ENCODE measurements at places on chromosomes 6 and 20.

DNA sequence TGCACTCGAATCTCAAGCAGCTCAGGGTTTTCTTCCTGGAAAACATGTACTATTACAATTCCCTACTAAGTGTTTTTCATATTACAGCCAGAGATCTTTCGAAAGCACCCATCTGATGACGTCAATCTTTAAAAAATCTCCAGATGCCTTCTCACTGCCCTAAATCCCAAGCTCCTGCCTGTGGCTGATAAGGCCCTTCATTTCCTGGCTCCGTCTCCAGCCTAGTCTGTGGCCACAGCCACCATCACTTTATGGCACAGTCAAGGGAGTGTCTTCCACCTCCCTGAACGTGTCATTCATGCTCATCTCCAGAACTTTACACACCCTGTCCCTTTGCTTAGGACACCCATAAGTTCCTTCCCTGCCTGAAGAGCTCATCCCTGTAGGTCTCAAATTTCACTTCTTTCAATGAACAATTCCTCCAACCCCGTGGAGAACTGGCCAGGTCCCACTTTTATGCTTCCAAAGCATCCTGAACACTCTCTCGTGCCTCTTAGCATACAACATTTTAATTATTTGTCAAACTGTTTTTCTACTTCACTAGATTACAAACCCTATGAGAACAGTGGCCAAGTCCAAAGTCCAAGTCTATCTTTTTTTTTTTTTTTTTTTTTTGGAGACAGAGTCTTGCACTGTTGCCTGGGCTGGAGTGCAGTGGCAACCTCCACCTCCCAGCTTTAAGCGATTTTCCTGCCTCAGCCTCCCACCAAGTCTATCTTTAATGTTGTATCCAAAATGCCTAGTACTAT, 106.1 kb upstream of the AGPAT4 start:
- H3K27ac ChIP-seq, result no peak overlapping the region
- H3K4me3 ChIP-seq, result no peak overlapping the region
- H3K27me3 ChIP-seq, result peaks cover 7% of the 10 kb centered on the region
- H3K36me3 ChIP-seq, result no peaks in the 10 kb centered on the region
- DNase-seq, result no peak

- H3K27me3 ChIP-seq, result no peaks in the 10 kb centered on the region
- H3K27ac ChIP-seq, result peak within 1 kb of the TSS; percentile 99
- peak; percentile 97 for DNase-seq
- peak within 1 kb of the TSS; percentile 93 for H3K4me3 ChIP-seq
Observed at GRCh38 chr6:32968093-32968866, at the start of gene BRD2. Gene BRD2 (plus strand): TSS chr6:32968594. CDS start chr6:32972899, 4,305 bp downstream.

DNA sequence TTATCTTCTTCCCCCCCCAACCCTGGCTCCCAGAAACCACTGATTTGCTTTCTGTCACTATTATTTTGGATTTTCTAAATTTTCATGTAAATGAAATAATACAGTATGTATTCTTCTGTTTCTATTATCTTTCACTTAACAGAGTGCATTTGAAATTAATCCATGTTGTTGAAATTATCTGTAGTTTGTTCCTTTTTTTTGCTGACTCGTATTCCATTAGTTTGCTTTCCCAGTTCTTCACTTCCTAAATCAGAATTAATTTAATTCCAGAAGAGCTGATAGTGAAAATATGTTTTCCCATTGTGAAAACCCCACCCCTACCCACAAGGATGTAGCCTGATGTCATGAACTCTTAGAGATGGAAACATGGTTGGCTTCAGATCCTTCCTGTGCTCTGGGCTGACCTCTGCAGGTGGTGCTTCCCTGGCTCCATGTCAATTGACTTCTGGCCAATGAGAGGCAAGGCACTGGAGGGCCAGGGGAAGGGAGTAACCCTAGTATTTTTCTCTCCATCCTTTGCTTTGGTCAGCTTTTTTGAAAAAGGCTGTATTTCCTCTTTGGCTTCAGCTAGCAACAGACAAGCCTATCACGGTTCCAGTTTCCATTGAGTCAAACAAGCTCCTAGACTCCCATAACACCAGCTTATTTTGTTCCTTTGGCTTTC, 244.4 kb upstream of the HSF2 start:
- H3K27ac ChIP-seq, result no peak overlapping the region
- no peaks in the 10 kb centered on the region for H3K27me3 ChIP-seq
- DNase-seq, result no peak

- H3K27ac ChIP-seq, result no peak overlapping the region
- H3K36me3 ChIP-seq, result no peaks in the 10 kb centered on the region
- H3K4me3 ChIP-seq, result no peak overlapping the region
- peaks cover 2% of the 10 kb centered on the region for H3K27me3 ChIP-seq
- DNase-seq, result no peak
Observed at GRCh38 chr6:157261606-157262005, 61.7 kb downstream of the TMEM242 start.

DNA sequence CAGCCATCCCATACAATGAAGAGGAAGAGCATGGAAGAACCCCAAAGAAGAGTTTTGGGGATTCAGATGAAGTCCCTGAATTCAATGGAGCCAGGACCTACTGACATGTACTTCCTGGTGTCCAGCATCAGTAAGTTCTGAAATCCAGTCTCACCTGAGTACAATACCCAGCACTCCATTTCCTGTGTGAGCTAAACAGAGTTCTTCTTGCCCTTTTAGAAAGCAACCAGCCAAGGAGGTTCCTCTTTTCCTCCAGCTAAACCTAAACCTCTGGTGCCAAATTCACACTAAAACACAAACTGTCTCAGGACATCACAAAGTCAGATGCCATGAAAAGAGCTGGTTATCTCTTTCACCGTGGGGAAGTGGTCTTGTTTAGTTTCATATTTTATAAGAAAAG, 71.5 kb downstream of the PKHD1 start:
- no peak overlapping the region for H3K27ac ChIP-seq
- no peaks in the 10 kb centered on the region for H3K36me3 ChIP-seq
- no peak for DNase-seq

DNA sequence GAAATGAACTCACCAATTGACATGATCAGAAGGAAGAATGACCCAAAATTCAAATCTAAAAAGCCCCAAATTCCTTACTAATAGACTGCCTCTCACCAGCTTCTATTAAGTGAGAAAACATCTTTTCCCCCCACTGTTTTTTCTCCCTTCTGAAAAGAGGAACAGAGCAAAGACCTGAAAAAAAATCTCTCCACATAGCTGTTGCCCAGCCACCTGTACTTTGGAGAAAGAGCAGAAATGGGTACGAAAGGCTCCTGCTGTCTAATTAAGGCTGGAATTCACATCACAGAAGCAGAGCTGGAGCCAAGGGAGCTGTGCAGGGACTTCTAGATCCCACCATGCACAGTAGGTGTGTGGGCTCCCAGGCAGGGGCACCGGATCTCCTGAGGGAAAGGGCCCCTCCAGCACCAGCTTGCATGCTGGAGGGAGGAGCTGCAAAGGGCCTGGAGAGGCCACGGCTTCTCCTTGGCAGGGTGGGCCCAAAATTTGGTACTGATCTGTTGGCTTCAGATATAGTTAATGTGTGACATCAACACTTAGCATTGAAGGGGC, 73.2 kb upstream of the DUSP22 start:
- H3K4me3 ChIP-seq, result no peak overlapping the region
- no peaks in the 10 kb centered on the region for H3K27me3 ChIP-seq
- H3K36me3 ChIP-seq, result no peaks in the 10 kb centered on the region
- DNase-seq, result no peak

GRCh38 chr6:101918471-101918870, 525.0 kb downstream of the GRIK2 start:
- no peak overlapping the region for H3K4me3 ChIP-seq
- no peak for DNase-seq
- H3K4me1 ChIP-seq, result no peaks in the 10 kb centered on the region

DNA sequence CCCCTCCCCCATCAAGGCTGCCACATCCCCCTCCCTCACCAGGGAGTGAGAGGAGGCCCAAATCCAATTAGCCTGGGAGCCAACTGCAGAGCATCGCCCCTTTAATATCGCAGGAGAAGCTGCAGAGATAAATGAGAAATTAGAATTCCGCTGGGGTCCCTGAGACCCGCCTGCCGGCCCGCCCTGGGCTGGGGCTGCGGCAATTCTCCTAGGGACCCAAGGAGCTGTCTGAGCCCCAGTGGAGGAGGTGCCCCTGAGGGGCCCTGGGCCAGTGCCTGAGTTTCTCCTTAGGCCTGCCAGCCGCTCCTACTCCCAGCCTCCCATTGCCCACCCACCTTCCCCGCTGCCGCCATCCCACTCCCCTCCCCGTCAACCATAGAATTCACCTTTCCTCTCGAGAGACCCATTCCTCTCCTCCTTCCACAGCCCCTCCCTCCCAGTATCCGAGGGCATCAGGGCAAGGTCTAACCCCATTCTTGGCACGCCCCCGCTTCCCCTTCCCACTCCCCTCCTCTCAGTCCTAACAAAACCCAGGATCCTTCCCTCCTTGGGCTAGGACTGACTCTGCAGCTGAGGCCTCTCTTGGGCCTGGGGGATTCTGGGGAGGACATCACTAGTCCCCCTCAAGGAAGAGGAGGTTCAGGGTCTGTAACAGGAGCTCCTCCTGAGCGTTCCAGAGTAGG, 20.0 kb upstream of the CDH22 start:
- H3K4me1 ChIP-seq, result no peaks in the 10 kb centered on the region
- H3K27ac ChIP-seq, result no peak overlapping the region
- H3K27me3 ChIP-seq, result peaks cover 4% of the 10 kb centered on the region
- no peaks in the 10 kb centered on the region for H3K36me3 ChIP-seq

GRCh38 chr6:126351960-126352359, 12.0 kb downstream of the CENPW start:
- H3K27me3 ChIP-seq, result no peaks in the 10 kb centered on the region
- no peak overlapping the region for H3K4me3 ChIP-seq
- peaks cover 3% of the 10 kb centered on the region for H3K36me3 ChIP-seq
- peaks cover 10% of the 10 kb centered on the region for H3K4me1 ChIP-seq
- no peak overlapping the region for H3K27ac ChIP-seq

DNA sequence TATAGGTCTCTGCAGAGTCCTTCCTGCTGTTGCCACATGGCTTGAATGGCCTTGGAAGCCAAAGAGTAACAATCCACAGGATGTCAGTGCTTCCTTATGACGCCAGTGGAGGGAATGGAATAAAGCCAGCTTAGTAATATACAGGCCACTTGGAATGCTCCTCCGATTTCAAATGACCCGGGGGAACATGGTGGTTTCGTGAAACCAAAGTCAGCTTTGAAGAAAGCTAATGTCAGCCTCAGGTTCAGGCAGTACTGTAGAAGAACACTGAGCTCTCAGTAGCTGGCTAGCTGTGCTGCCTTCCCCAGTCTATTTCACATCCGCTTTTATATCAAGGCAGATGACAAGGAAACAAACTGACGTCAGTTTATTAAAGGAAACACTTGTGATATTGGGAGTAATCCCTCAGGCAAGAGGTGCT, 189.1 kb downstream of the DTNBP1 start:
- peaks cover 12% of the 10 kb centered on the region for H3K4me1 ChIP-seq
- H3K27me3 ChIP-seq, result no peaks in the 10 kb centered on the region
- no peak overlapping the region for H3K4me3 ChIP-seq
- no peak for DNase-seq
- no peak overlapping the region for H3K27ac ChIP-seq

DNA sequence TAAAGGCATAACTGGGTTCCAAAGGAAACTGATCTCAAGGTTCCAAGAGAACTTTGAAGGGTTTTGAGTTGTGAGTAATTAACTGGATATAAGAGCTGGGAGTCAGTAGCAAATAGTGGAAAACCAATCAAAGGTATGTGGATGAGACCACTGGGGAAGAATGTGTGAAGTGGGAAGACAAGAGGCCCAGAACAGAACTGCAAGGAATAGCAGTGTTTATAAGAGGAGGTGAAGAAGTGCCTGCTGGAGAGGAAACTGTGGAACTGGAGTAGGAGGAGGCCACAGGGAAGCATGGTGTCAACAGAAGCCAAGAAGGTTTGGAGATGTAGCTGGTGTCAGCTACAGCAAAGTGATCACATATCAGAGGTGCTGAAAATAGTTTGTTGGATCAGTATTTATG, 18.7 kb upstream of the HDAC2 start:
- H3K27me3 ChIP-seq, result peaks cover 20% of the 10 kb centered on the region
- no peak for DNase-seq
- H3K4me1 ChIP-seq, result no peaks in the 10 kb centered on the region
- H3K4me3 ChIP-seq, result no peak overlapping the region

DNA sequence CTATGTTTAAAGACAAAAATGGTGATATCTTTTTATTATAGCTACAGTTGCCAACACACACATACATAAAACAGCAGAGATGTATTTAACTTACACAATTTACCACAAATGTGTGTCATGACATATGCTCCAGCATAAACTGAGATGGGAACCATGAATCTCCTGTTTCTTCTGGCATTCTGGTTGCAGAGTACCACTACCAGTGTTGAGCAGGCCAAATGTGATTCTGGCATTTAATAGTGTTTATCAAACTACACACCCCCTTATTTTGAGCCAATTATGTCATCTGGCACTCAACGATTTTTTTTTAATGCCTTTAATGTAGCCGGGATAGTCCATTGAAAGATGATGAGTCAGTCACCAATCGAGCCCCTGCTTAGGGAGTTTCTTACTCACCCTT, 59.0 kb upstream of the TPD52L1 start:
- no peak for DNase-seq
- H3K36me3 ChIP-seq, result no peaks in the 10 kb centered on the region
- H3K4me3 ChIP-seq, result no peak overlapping the region

- no peak overlapping the region for H3K4me3 ChIP-seq
- DNase-seq, result peak; percentile 41
- H3K27me3 ChIP-seq, result no peaks in the 10 kb centered on the region
- no peak overlapping the region for H3K27ac ChIP-seq
- H3K36me3 ChIP-seq, result no peaks in the 10 kb centered on the region
Observed at GRCh38 chr6:21751608-21752007, 158.1 kb downstream of the SOX4 start.

DNA sequence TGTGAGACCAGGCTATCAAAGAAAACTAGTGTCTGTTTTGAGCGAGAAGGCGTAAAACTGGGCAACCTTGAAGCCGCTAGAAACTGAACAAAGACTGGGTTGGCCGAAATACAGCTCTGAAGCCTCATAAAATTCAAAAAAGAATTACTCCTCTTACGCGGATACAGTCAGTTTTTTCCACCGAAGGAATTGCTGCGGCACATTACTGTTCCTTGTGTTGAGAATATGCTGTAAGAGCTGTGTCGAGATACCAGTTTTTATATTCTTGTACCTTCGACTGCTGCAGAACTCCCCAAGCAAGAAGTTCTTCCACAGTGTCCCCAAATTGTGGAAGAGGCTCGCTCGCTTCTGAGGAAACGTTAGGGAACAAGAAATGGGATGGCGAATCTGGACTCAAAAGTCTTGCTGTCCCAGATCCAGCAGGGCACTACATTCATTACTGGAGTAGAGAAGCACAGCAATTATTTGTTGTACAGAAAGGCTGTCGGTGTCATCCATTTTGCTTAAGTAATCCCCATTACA, 523 bp upstream of the COX7A2 start:
- no peak for DNase-seq
- H3K27me3 ChIP-seq, result peaks cover 7% of the 10 kb centered on the region
- H3K36me3 ChIP-seq, result peaks cover 26% of the 10 kb centered on the region
- peak overlapping the region; percentile 97 for H3K4me3 ChIP-seq
- peak overlapping the region; percentile 97 for H3K27ac ChIP-seq

- no peak for DNase-seq
- no peaks in the 10 kb centered on the region for H3K4me1 ChIP-seq
- no peak overlapping the region for H3K27ac ChIP-seq
- H3K36me3 ChIP-seq, result no peaks in the 10 kb centered on the region
Observed at GRCh38 chr6:9937031-9937763, 477.7 kb downstream of the TFAP2A start.

- H3K36me3 ChIP-seq, result no peaks in the 10 kb centered on the region
- no peak overlapping the region for H3K27ac ChIP-seq
- no peak overlapping the region for H3K4me3 ChIP-seq
- H3K4me1 ChIP-seq, result no peaks in the 10 kb centered on the region
- H3K27me3 ChIP-seq, result peaks cover 15% of the 10 kb centered on the region
Observed at GRCh38 chr6:84027340-84028181, 6.0 kb upstream of the MRAP2 start.
